ENCODE measurements at places on chromosomes 2 and 18.
A peak's percentile ranks its signal among the peaks of the same experiment; 100 is the strongest.

GRCh38 chr2:173392731-173393130 is 38.1 kb downstream of the CDCA7 start:
- no peak for DNase-seq

DNA sequence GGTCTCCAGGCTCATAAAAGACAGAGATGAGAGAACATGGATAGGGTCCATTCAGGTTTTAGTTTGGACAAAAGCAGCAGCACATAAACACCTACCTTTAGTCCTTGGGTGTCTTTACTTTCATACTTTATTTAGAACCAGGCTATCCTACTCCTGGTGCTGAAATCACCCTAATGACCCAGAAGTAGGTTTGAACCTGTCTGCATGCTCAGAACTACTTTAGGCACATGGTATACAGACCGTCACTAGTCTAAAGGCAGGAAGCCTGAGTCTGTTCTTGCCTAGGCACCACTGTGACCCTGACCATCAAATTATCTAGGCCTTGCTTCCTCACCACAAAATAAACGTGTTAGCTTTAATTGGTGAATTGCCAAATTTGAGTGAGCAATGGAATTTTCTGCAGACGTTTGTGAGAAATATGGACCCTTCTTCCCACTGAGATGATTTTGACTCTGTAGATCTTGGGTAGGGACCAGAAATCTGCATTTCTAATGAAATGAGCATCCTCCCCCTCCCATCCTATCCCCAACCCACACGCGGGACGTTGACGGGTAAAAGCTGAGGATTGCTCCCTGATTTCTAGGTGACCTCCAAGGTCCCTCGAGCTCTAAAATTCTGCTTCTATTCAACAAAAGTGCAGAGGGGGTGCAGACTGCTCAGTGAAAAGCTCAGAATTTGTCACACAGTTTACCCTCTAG is 75.1 kb downstream of the PLEKHM3 start:
- DNase-seq = peak; percentile 18

DNA sequence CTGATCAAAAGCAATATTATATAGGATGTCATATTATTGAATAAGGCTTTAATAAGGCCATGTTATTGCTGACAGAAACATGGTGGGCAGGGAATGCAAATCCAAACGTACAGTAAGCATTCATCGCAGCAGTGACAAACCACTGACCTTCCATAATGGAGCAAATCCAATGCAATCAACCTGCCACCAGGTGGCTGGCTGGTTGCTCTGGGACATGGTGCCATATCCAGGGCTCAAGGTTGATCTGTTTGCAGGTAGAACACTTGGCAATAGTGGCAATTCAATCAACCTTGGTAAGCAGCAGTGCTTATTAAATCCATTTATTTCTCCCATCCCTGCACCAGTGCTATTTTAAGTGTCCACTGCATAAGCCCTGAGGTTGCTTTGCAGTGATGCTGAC is 75.4 kb downstream of the CERKL start:
- no peak for DNase-seq

- no peak for DNase-seq
Observed at GRCh38 chr2:70897977-70898226, 37.8 kb upstream of the ATP6V1B1 start.

GRCh38 chr2:152115952-152116351 is 17.1 kb upstream of the CACNB4 start:
- no peak for DNase-seq

DNA sequence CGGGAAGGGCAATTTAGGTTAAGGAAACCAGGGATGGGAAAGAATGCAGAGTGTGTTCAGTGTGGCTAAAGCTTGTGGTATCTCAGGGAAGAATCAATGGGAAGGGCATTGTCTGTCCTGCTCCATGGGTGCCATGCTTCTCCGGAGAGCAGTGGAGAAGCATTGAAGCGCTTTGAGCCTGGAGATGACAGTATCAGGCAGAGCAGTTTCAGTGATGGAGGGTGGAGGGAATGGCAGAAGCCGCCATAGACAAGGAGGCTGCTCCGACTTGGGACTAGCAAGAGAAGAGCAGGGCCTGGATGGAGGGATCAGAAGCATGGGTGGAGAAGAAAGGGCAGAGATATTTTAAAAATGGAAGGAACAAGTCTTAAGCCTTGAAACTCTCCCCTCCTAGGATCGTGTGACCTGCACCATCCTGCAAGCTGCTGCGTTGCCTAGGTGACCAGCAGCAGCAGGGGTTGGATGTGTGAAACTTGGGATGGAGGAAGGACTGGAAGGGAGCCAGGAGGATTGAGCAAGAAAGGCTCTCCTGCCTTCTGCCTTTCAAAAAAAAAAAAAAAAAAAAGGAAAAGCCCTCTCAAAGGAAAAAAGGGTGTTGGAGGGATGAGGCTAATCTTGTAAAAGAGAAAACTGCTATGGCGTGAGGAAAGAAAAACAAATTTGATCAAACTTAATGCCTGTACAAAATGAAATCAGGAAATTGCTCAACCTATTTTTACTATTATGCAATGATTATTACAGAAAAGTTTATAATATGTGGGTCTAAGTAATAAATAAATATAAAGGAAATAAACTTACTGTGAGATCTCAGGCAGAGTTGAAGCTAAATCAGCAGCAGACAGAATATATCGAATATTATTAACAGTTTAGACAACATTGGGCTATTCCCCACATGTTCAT is 493.8 kb upstream of the NRP2 start:
- peak; percentile 77 for DNase-seq

DNA sequence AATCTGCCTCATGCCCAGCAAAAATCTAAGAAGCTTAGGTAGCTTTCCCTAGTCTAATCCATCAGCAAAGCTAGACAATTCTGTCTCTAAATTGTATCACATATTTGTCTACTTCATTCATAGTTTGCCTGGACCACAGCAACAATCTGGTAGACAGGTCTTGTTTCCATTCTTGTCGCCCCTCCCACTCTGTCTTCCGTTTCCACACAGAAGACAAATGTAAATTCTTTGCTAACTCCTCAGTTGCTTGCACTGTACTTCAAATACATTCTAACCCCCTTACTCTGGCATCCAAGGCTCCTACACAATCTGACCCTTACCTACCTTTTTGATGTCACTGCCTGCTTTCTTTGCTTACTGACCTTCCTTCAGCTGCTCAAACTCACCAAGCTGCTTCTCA is 40.1 kb downstream of the THUMPD2 start:
- peak; percentile 33 for DNase-seq

DNA sequence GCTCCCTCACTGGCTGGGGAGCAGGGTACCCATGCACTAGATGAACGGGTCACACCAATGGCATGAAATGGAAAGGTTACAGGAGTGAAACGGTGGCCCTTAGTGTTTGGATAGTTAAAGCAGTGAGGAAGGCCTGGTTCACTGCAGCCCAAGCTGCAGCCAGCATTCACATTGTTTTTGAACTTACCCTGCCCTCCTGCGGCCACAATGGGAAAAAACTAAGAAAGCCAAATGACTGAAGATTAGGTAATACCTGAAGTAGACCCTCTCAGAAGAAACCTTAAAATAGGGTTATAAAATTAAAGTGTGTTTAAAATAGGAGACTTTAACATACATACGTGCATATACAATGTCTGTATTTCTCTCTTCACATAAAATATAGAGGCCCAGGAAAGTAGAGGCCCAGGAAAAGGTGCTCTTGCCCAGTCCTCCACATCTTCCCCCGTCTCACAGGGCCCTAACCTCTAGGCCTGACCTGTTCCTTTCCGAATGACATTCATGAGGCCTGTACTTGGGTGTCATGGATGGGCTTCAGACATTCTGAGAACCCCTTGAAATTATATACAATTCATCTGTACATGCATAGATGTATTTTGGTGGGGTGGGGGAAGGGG is 33.3 kb downstream of the DOK1 start:
- DNase-seq = peak; percentile 81

DNA sequence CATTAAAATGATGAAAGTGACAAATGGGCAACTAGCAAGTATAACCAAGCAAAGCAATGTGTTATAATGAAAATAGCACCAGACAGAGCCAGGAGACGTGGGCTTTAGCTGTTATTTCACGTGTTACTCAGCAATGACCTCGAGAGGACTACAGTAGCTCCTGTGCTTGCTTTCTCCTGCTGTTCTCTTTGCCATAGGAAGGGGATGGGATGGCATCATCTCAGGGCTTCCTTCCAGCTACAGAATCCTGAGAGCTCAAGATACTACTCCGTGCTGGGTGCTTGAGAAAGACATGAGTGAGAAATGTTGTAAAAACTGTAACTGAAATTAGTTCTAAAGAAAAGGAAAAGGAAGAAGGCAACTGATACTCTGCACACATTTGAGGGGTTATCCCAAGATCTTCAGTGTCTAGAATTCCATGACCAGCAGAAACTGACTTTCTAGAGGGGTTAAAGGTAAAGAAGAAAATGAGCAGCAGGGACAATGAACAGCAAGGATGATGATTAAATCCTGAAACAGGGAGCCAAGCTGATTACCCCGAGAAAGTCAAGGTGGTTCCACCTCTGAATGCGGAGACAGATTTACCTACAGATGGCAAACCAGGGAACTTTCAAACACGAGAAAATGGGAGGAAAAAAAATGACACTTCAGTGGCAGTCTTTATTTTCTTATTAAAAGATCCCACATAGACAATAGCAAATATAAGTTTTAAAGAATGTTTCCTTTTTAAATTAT is 33.4 kb downstream of the GAREM1 start:
- DNase-seq = no peak

DNA sequence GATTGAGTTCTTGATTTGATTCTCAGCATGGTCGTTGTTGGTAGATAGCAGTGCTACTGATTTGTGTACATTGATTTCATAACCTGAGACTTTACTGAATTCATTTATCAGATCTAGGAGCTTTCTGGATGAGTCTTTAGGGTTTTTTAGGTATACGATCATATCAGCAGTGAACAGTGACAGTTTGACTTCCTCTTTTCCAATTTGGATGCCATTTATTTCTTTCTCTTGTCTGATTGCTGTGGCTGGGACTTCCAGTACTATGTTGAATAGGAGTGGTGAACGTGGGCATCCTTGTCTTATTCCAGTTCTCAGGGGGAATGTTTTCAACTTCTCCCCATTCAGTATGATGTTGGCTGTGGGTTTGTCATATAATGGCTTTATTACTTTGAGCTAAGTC is 27.9 kb upstream of the CXCR2 start:
- DNase-seq = no peak

GRCh38 chr2:23503682-23504081 is 118.7 kb downstream of the KLHL29 start:
- DNase-seq = no peak

- DNase-seq = peak; percentile 40
Observed at GRCh38 chr2:239433777-239434403, 33.1 kb upstream of the HDAC4 start.

- no peak for DNase-seq
Observed at GRCh38 chr2:84160453-84160852, 298.6 kb downstream of the SUCLG1 start.

- no peak for DNase-seq
Observed at GRCh38 chr18:76064998-76065397, 430.0 kb downstream of the ZNF516 start.

DNA sequence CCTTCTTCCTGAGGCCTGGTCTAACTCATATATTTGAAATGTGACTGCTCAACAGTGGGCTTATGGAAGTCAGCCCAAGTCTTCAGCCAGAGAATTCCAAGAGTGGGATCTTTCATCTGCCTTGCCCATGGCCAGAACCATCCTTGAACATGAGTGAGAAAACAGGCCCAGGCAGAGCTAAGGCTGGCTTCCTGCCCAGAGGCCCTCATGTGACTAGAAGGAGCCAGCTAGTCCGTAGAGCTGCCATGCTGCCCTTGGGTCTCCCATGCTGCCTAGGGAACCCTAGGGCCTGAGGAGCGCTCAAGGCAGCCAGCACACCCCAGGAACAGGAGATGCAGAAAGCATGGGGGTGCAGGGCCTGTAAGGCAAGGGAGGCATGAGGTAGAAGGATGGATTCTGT is 203.6 kb downstream of the FHOD3 start:
- DNase-seq = no peak

- DNase-seq = no peak
Observed at GRCh38 chr2:218145124-218145523, 19.3 kb downstream of the CXCR2 start.

DNA sequence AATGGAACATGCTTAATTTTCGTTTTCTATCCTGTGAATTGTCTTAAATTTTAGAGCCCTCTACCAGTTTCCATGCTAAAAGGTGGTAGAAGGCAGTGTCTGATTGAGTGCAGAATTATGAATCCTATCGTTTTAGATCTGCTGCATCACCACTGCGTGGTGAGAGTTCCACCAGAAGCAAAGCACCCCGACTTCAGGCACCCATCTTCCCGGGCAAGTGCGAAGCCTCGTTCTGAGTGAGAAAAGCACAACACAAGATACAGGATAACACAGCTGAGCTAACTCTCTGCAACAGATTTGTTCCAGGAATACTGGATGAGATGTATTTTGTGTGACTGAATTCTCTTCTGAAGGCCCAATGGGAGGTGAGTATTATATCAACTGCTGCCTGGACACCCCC is 471.5 kb downstream of the EIPR1 start:
- no peak for DNase-seq

- DNase-seq = no peak
Observed at GRCh38 chr18:49948975-49949374, 135.6 kb upstream of the ACAA2 start.

DNA sequence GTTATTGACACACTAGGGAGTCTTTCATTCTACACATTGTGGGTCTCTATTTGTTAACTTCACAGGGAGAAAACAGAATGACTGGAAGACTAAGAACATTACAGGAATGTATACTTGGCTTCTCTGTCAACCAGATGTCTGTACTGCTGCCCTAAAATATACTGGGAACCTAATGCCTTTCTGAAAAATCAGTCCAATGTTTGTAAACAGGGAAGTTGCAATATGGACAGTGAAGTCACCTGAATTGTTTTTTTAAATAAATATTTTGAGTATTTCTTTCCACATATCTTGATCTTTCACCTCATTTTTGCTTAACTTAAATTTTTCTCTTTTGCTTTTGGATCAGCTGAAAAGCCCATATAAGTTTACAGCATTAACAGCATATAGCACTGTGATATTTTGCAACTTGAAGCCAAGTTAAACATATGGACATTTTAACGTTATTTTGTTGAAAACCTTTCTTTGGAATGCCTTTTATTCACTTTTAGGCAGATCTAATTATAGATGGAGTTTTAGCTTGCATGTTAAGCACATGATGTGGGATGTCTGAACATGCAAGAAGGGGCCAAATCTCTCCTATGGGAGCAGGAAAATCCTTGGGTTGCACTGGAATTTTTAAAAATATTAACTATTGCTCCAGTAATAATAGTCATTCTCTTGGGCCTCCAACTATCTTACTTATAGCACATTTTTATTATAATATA is 137.7 kb upstream of the TWIST2 start:
- no peak for DNase-seq

- DNase-seq = no peak
Observed at GRCh38 chr2:237497838-237498186, 10.8 kb downstream of the MLPH start.

DNA sequence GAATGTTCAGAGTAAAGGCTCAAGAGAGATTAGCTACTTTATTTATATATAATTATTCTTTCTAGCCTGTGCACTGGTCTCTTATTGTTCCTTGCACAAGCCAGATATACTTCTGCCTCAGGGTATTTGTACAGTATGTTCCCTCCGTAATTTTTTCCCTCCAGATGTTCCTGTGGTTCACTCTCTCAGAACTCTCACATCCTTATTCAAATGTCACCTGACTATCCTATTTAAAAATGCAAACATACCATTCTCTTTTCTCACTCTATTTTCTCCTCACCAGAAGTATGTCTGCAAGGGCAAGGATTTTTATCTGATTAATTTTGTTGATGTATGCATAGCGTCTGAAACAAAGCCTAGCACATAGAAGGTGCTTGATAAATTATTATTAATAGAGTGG is 64.0 kb upstream of the CERS6 start:
- DNase-seq = peak; percentile 4

- DNase-seq = peak; percentile 80
Observed at GRCh38 chr2:241702155-241703031, 554 bp downstream of the ING5 start.

GRCh38 chr2:136031711-136032110 is 46.3 kb upstream of the DARS1 start:
- DNase-seq = no peak
